ENCODE measurements at places on chromosomes 7 and 10.
A peak's percentile ranks its signal among the peaks of the same experiment; 100 is the strongest.

- DNase-seq = peak; percentile 79
Observed at GRCh38 chr7:100785878-100786277, 41.4 kb downstream of the EPHB4 start.

GRCh38 chr7:20035279-20035875 is 181.8 kb downstream of the MACC1 start:
- DNase-seq = no peak

- DNase-seq = no peak
Observed at GRCh38 chr10:123639131-123639530, 27.0 kb upstream of the GPR26 start.

- DNase-seq = no peak
Observed at GRCh38 chr10:48589266-48589665, 15.6 kb downstream of the ARHGAP22 start.

DNA sequence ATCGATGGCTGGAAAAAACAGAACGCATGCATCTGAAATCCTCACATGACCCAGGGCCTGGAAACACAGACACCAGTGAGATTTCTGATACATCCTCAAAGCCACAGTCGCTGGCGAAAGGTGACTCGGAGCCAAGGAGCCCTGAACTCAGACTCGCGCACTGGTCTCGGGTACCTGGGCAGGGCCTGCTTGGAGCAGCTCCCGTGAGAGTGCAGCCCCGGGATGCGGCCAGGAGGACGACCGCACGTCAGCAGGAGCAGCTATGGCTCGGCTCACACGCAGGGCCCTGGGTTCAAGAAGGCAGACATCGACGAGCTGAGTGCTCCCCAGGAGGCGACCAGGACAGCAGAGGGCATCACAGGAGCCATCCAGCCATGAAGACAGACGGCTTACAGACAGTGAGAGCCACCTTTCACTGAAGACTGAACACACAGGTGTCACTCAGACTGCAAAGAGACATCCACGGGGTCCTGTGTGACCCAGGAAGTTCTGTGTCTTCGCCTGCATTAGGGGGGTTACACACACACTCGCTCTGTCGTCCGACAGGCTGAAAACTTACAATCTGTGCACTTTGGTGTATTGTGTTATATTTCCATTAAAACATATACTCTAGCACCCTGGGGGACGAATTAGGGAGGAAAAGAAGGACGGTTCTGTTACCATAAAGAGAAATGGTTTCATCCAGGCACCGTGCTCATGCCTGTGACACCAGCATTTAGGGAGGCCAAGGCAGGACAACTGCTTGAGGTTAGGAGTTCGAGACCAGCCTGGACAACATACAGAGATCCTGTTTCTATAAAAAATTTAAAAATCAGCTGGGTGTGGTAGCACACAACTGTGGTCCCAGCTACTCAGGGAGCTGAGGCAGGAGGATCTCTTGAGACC is 227.7 kb downstream of the MAD1L1 start:
- DNase-seq = no peak

DNA sequence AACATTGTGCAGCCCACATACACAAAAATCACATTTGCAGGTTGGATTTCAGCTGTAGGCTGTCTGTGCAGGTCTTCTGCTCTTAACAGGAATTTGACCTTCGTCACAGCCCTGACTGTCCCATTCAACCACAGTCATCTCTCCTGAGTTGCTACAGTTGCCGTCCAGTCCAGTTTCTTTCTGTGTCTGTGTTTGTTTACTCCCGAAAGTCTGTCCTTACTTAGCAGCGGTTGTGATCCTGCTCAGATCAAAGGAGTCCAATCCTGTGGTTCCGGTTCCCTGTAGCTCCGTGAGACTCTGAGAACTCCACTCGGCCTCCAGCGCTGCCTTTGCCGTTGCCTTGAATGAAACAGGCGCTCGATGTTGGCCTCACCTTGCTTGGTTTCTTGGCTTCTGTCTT is 111.6 kb upstream of the GATA3 start:
- DNase-seq = no peak

GRCh38 chr7:20624666-20625385 is 9.4 kb downstream of the ABCB5 start:
- DNase-seq = no peak
